Astrocyte of the hippocampus (primary cell): ENCODE measurements at places on chromosomes 4 and X.

GRCh38 chr4:188021548-188022249, 26.1 kb downstream of the ZFP42 start:
- no peak for DNase-seq

DNA sequence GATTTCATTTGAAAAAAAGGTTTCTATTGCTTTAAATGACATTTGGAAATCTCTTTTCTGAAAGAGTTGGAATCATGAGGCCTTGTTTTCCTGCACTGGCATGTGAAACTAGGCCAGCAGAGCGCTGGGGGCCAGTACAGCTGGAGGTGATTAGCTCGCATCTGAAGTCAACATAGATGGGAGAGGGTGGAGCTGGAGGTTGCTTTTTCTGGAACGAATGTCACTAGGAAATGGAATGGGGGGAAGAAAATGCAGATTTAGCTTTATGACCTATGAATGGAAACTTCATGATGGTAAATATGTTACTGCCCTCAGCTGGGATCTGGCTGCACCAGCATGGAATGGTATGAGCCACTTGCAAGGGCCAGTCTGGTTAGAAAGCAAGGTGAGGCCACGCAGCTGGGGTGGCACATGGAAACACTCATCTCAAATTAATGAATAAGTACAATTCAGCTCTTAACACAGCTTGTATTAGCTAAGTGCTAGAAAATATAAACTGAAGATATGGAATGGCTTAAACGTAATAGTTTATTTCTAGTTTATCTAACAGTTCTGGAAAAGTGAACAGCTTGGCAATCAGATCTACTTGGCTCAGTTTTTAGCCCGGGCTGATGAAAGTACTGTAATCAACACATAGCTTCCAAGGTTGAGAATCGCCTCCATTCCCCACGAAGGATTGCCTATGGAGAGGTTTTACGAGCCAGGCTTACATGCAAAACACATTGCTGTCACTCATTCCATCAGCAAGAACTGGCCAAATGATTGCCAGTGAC, 32.5 kb downstream of the SLC10A6 start:
- no peak for DNase-seq

DNA sequence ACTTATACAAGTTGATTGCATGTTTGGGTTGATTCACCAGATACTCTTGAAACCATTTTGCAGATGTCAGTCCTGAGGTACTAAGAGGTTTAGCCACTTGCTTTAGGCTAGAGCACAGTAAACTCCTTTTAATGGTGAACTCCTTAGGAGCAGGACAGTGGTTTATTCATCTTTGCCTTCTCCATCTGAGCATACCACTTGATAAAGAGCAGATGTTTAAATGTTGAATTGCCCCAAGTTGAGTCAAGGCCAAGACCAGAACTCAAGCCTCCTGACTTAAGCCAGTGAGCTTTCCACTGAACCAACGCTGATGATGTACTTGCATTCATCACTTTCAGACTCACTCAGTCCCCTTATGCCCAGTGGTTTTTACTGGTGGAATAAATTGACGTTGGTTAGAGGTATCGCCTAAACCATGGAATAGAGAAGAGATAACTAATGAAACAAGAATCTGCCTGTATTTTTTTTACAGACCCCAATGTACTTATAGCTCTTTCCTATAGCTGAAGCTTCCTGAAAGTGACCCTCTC, 7.5 kb downstream of the DAPP1 start:
- DNase-seq: no peak

DNA sequence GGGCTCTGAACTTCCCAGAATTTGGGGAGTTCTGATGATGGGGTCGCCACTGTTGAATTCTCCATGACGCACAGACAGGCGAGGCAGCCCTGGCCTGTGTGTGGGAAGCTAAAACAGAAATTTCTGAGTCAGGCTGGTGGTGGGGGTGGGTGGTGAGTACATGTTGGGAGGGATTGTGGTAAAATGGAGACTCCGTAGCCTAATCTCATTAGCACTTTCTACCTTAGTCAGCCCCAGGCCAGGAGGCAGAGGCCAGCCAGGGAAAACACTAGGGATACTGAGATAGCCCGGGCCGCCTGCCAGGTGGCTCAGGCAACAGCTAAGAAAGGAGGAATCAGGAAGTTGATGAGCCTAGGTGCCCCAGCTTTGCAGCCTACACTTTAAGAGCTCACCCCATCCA, 39.3 kb upstream of the NHSL2 start:
- peak; percentile 71 for DNase-seq

DNA sequence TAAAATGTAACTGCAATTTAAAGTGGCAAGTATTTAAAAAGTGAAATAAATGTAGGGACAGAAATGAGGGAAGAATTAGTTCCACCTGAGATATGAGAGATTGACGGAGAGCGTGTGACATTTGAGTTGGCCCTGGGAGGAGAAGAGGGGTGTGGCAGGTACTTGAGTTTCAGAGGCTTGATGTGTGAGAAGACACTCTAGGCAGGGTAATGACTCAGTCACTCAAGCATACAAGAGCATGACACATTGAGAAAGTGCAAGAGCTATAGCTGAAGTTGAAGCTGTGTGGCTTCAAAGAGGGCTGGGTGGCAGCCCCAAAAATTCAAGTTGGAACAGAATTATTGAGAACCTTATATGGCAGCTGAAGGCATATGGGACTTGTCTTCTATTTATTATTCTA, 420.5 kb downstream of the SLITRK2 start:
- DNase-seq: no peak

- peak; percentile 77 for DNase-seq
Observed at GRCh38 chrX:154136627-154137161, 7.3 kb upstream of the OPN1LW start.

- no peak for DNase-seq
Observed at GRCh38 chrX:54043541-54044125, 640 bp downstream of the PHF8 start.

GRCh38 chr4:105147016-105147552, 408 bp downstream of the TET2 start:
- no peak for DNase-seq

GRCh38 chrX:154000051-154000450, 19.7 kb downstream of the IRAK1 start:
- DNase-seq: no peak

DNA sequence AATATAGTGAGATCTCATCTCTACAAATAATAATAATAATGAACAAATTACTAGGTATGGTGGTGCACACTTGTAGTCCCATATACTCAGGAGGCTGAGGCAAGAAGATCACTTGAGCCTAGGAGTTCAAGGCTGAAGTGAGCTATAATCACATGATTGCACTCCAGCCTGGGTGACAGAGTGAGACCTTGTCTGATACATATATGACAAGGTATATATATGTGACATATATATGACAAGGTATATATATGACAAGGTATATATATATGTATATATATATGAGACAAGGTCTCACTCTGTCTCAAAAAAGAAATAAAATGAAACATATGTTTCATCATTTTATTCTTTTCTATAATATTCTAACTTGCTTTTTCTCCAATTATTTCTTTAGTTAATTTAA, 278.1 kb upstream of the TET2 start:
- no peak for DNase-seq

- DNase-seq: no peak
Observed at GRCh38 chrX:117568238-117568637, 548.4 kb downstream of the KLHL13 start.

- DNase-seq: no peak
Observed at GRCh38 chr4:102792361-102792936, 31.7 kb upstream of the MANBA start.

DNA sequence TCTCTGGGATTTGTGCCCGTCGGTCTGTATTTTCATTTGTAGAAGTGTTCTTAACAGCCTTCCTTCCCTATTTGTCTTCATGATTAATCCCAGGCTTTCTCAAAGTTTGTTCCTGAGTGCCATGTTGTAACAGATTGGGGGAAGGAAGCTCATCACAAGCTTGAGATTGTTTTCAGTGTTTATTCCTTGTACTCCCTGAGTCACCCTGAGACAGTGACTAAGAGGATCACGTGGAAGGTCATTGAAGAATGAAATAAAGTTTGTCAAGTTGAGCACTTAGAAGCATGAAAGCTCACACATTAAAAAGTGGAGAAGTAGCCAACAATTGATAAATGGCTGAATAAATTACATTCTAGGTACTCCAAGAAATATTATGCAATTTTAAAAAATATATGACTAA, 153.5 kb upstream of the FAM241A start:
- DNase-seq: peak; percentile 26

- peak; percentile 49 for DNase-seq
Observed at GRCh38 chr4:101178731-101179130, 168.6 kb downstream of the PPP3CA start.

GRCh38 chrX:22748093-22748999, 251.4 kb upstream of the DDX53 start:
- peak; percentile 61 for DNase-seq

DNA sequence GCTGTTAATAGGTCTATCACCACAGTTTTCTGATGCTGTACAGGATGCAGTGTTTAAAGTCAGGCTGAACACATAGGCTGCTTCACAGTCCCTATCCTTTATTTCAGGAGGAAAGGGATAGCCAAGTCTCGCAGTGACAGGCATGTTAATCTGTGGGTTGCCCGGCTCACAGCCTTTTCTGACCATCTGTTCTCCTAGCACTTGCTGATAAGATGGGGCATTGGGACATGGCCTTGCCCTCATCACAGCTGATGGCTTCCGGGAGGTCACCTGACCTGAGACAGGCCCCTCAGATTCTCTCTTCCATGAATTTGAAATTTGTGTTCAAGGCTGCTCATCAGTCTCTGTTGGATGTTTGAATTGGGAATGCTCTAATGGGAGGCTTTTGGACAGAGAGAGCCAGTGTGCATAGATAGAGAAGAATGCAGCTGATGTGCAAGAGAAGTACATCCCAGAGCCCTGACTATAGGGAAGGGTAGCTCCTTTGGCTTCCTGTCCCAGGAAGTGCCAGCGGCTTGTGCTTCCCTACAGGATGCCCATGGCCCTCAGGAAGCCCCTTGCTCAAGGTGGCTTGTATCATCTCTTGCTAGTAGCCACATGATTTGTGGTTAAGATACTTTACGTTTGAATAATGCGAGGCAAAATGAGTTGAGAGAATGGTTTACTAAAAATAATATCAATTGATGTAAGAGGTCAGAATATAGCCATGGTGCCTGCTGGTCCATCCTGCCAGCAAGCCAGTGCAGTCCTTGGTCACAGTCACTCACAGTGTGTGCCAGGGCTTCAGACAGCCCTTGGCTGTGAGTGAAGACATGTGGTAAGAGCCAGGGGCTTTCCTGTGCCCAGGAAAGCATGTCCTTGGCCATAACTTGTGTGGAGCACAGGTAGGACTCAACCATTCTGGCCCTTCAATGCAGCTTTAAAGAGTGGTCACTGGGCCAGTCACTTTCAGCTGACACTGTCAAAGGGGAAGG, 88.6 kb downstream of the TSPAN7 start:
- no peak for DNase-seq

GRCh38 chrX:153782313-153782712, 1.5 kb downstream of the SRPK3 start:
- no peak for DNase-seq

DNA sequence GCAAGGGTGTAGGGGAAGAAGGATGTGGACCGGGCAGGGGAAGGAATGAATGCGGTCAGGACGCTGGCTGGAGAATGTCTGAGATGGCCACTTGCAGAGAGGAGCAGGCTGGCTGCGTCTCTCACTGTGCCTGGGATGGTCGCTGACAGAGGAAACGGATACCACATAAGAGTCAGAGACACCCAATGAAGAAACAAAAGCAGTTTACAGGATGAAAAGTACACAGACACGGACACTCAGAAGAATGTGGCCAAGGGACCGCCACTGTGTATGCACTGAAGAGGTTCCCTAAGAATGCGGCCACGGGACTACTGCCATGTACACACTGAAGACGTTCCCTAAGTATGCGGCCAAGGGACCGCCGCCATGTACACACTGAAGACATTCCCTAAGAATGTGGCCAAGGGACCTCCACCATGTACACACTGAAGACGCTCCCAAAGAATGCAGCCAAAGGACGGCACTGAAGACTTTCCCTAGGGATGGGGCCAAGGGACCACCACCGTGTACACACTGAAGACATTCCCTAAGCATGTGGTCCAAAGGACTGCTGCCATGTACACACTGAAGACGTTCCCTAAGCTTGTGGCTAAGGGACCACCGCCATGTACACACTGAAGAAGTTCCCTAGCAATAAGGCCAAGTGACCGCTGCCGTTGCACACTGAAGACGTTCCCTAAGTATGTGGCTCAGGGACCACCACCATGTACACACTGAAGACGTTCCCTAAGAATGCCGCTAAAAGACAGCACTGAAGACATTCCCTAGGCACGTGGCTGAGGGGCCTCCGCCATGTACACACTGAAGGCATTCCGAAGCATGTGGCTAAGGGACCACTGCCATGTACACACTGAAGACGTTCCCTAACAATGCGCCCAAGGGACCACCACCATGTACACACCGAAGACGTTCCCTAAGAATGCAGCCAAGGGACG, 32.2 kb downstream of the DHRSX start:
- DNase-seq: no peak

- no peak for DNase-seq
Observed at GRCh38 chr4:124913237-124913636, 200.7 kb upstream of the ANKRD50 start.

DNA sequence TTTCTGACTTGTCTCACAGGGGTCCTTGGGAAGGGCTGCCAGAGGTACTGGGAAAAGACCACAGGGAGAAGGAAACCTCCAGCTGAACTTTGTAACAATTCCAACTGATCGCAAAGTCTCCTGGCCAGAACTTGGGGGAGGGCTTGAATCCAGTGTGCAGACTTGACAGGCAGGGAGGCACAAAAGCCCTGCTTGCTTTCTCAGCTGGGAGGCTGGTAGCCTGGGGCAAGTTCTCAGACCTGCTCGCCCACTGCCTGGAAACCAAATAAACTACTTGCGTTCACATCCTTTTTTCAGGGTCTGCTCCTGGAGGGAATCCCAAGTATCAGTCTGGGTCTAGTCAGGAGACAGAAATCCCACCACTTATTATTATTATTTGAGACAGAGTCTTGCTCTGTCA, 48.0 kb upstream of the CASK start:
- DNase-seq: no peak

DNA sequence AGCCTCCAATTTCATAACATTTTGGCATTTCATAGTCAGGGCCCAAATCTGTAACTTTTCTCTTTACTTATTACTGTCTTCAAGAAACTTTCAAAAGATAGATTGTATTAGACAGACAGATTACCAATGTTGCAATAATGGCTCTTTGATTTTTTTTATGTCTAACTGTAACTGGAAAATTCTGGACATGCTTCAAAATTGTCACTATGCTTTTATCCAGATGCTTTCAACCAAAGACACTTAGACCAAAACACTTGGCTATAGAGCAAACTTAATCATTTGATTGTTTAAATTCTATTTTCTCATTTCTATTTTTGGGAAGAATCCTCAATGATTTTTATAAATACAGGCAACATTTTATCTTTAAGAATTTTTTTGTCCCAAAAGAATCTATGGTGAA, 10.4 kb downstream of the ZXDA start:
- DNase-seq: no peak

GRCh38 chrX:63458981-63459380, 107.8 kb upstream of the SPIN4 start:
- DNase-seq: no peak
